ENCODE measurements at places on chromosomes 2 and 18.
A peak's percentile ranks its signal among the peaks of the same experiment; 100 is the strongest.

DNA sequence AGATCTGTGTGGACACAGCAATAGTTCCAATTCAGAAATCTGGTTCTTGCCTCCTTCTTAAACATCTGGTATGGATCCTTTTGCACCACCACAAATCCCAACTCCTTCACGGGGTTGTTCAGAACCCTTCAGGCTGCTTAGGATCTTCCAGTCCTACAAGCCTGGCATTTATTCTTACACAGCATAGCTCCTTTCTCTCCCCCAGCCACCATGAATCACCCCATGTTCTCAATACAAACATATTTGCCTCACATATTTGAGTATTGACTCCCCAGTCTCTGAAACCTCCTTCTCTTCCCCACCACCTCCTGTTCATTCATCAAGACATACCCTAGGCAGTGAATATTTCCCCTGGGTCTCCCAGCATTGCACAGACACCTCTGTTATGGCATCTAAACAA is 155.2 kb downstream of the ALK start:
- DNase-seq: no peak

GRCh38 chr18:23765931-23766330 is 76.7 kb downstream of the LAMA3 start:
- DNase-seq: no peak

GRCh38 chr2:105786231-105787230 is 41.8 kb downstream of the NCK2 start:
- no peak for DNase-seq

- DNase-seq: no peak
These were observed 729.9 kb upstream of the GYPC start for GRCh38 chr2:125925891-125926546.

GRCh38 chr18:51196118-51196810 is 1.2 kb downstream of the MEX3C start:
- DNase-seq: peak; percentile 41
